Activated CD4-positive, alpha-beta T cell treated with anti-CD3 and anti-CD28 coated beads for 48 hours (primary cell): ENCODE measurements at places on chromosomes 2 and 18.

DNA sequence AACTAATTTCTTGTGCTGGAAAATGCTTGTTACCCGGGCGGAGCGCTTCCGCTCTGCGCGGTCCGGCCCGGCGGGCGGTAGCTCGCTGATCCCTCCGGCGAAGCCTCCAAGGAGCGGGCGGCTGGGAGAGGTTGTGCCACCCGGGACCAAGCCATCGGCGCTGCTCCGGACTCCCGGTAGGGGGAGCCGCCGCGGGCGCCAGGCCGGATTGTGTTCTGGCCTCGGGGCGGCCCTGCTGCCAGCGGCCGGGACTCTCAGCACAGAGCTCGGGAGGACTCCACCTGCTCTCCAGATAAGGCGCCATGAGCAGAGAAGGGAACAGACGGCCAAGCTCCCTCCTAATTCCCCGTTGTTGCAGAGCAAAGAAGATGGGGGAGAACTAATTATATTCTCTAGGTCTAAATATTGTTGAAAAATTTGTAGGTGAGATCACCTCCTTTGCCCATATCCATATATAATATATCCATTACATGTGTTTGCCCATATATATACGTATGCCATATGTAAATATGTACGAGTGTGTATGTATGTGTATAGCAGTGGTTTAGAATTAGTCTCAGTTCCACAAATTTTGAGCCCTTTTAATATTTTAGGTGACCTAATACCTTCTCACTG lies 13.8 kb upstream of the SATB2 start:
- DNase-seq, result peak; percentile 70

GRCh38 chr18:12879840-12880540 lies 4.0 kb downstream of the PTPN2 start:
- no peak for DNase-seq

GRCh38 chr2:96684883-96685576 lies 42.5 kb downstream of the FER1L5 start:
- DNase-seq, result no peak

DNA sequence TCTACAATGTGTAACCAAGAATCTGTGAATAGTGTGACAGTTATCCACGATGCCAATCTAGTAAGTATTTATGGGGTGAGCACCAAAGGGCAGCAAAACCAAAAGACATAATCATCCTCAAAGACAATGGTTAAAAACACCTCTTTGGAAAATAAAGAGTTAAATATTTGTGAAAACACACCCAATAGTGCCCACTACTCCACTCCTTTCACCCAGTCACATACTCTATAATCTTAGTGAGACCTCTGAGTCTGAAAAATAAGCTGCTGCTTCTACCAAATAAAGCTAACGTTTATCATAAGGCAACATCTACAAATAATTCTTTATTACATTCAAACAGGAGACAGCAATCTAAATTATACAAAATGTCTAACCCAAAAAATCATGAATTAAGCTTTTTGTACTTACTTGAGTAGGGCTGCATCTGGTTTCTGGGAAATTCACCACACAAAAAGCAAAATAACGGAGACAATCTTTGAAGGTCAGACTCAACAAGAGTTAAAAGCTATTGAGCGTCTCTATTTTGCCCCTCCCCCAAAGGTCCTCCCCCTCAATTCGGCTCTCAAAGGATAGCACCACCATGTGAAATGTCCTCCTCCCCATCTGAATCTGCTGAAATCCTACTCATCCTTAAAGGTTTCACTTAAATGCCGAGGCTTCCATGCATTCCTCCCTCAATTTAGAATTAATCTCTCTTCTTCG lies 2.0 kb downstream of the RAPH1 start:
- no peak for DNase-seq

GRCh38 chr2:70596739-70597138 lies 43.1 kb upstream of the TGFA start:
- DNase-seq, result no peak

- no peak for DNase-seq
Observed at GRCh38 chr18:78801011-78801410, 178.6 kb upstream of the SALL3 start.

GRCh38 chr2:177397481-177398289 lies 5.1 kb downstream of the AGPS start:
- no peak for DNase-seq

- DNase-seq, result no peak
Observed at GRCh38 chr18:77151772-77152520, 19.4 kb upstream of the MBP start.

DNA sequence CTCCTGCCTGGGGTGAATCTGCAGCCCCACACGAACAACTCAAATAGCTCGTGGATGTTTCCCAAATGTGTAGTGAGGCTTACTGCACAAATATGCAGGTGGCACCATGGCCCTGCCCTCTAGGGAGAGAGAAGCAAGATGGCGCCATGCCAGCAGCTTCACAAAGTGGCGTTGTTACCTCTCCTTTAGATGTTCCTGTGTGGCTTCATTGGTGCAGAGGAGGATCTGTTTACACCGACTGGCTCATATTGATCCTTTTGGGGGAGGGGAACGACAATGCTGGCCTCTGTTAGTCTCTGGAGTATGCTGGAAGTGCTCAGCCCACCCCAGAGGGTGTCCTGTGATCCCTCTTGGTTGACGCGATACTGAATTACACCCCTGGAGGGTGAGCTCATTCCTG lies 99.5 kb upstream of the GATA6 start:
- no peak for DNase-seq

- DNase-seq, result no peak
Observed at GRCh38 chr2:44528595-44528994, 166.8 kb downstream of the CAMKMT start.

- DNase-seq, result no peak
Observed at GRCh38 chr2:231521443-231521842, 8.8 kb downstream of the NMUR1 start.

GRCh38 chr18:42100911-42101310 lies 145.9 kb downstream of the PIK3C3 start:
- DNase-seq, result no peak

GRCh38 chr2:225502971-225503370 lies 103.5 kb downstream of the NYAP2 start:
- no peak for DNase-seq

DNA sequence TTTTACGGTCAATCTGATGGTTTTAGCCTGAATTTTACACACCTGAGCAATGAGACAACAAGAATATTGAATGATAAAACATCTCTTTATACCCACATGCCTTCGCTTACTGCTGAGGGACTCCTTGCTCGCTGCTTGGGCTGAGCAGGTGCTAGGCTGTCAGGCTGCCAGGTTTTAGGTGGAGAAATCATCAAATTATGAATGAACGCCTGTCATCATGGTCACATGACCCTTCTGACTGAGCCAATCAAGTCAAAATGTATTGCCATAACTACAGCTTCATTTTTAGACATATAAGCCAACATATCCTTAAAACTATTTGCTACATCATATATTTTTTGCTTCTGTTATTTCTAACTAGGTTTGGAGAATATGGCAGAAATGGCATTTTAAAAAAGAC lies 274.0 kb downstream of the LNPK start:
- DNase-seq, result no peak

DNA sequence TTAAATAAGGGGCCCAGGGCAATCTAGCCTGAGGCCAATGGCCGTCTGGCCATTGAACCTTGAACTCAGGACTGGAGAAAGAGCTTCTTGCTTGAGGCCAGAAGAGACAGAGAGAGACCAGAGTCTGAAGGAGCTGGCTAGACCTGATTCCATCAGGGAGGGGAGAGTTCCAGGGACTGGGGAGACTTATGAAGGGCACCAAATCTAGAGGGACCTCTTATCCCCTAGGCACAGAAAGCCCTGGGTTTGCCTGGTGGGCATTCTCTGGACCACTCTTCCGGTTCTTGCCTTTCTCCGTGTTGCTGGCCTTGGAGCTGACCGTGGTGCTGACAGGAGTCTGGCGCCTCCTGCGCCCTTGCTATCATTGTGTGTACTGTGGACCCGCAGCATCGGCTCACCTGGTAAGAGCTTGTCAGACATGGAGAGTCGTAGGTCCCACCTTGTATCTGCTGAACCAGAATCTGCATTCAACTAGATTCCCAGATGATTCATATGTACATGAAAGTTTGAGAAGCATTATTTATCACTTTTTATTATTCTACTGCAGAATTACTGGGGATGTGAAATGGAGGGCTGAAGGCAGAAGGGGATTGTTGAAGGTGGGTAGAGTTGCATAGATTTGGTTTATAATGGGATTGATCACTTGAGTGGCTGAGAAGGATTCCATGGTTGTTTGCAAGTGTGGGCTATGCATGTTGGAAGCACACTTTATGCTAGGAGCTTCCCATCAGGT lies 4.3 kb upstream of the TRPM8 start:
- DNase-seq, result peak; percentile 36

- DNase-seq, result no peak
Observed at GRCh38 chr2:3689998-3690748, 13.2 kb upstream of the DCDC2C start.

- DNase-seq, result no peak
Observed at GRCh38 chr2:241267249-241268067, 48.0 kb downstream of the HDLBP start.

- DNase-seq, result no peak
Observed at GRCh38 chr2:217707131-217707611, 295.6 kb downstream of the TNS1 start.

- DNase-seq, result no peak
Observed at GRCh38 chr2:104344306-104344705, 509.6 kb upstream of the POU3F3 start.

DNA sequence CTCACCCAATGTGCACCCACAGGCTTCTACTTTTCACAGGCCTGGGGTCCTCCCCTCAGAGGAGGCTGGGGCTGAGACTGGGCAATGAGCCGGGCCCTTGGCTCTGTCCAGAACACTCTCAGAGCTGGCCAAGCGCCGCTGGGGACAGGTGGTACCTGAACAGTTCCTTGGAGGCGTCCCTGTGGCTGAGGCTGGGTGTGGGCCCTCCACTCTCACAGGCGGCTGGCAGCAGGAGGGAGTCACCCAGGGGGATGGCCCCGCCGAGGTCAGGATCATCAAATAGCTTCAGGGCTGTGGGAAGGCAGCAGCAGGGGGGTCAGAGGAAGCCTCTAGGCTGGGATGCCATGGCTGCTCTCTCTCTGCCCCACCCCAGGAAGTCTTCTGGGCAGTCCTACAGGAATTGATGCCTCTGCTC lies 27.1 kb downstream of the HS1BP3 start:
- DNase-seq, result no peak

- DNase-seq, result no peak
Observed at GRCh38 chr2:196435189-196435588, 204.3 kb upstream of the CCDC150 start.

DNA sequence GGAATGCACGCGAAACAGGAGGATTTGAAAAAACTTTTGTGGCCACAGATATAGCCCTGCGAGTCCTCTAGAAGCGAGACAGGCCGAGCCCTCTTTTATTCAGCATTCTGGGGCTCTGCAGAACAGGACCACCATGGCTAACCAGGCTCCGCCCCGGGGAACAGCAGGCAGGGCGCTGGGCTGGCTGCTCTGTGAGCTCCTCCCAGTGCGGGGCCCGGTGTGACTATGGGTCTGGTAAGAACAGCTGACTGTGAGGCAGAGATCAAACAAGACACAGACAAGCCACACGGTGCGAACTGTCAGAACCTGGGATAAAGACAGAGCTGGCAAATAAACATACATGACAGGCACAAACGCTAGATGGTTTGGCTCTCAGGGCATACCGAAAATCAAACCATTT lies 15.5 kb downstream of the PXDN start:
- no peak for DNase-seq
